ENCODE measurements at places on chromosomes 5 and 9.
A peak's percentile ranks its signal among the peaks of the same experiment; 100 is the strongest.

DNA sequence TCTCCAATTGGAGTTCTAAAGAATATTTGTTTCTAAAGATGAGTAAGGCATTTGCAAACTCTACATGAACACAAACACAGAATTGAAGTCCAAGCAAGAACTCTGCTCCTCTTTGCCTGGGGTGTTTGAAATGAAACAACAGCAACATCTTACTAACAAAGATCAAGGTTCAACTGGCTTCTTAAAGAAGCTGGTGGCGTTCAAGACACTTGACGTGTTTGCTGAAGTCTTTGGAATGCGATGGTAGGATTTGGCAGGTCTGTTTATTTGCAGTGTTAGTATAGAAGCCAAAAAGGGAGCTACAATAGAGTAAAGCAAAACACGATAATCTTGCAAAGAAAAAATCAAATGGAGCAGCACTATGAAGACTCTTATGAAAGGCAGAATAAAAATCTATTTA lies 94.9 kb downstream of the BASP1 start:
- no peak for DNase-seq

GRCh38 chr5:14068136-14068535 lies 75.0 kb upstream of the TRIO start:
- DNase-seq: no peak

DNA sequence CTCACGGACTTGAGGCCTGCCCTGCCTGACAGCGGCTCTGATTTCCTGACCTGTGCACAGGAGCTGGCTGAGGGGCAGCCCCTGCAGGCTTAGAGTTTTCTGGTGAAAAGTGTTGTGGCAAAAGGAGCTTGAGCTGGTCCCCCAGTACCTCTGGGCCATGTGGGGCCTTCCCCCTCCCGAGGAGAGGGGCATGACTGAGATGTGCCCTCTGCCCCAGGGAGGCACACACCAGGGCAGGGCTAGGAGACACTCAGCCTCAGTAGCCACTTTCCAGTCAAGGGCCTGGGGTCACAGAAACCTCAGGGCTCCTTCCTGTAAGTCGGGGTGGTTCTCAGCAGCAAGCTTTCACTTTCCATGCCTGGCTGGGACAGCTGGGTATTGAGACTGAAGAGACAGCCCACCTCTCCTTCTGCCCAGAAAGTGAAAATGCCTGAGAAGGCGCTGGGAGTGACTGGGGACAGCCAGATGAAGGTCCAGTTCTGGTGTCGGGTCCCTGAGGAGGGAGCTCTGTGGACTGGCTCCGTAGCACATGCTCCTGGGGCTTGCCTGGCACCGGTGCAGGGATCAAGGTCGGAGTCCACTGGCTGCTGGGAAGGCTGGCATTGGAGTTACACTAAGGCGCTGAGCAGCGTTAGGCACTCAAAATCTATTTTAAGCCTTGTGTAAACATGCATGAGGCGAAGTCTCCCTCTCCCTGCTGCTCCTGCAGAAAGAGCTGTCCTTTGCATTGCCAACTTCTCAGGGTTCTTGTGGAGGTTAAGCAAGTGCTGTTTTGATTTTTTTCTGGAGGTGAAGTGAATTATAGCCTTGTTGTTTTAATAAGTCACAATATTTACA lies 394.9 kb downstream of the GADD45G start:
- DNase-seq: no peak

GRCh38 chr9:132842124-132843044 lies 35.7 kb downstream of the AK8 start:
- DNase-seq: no peak

GRCh38 chr5:177966839-177967166 lies 29.2 kb downstream of the PROP1 start:
- DNase-seq: no peak

DNA sequence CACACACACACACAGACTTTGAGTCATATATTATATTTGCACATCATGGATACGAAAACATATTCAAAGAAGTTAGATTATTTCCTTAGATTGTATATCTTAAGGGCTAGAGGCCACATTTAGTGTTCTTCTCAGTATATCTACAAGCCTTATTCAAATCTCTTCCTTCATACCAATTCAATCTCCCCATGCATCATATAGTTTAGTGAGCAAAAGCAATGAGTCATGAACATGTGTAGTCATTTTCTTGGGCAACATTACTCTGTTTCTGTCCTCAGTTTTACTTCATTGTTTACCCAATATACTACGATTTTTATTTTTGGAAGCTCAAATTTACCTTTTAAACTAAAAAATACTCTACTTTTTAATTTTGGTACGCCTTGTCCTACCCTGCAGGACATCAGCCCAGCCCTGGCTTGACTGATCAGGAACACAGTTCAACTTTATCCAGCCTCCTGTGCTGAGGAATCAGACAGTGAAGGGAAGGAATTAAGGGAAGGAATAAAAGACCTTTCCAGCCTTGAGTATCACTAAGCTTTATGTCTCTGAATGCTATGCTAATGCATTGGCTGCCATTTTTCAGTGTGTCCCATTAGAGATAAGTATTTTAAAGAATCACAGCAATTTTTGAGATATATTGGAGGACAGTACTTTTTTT lies 101.7 kb upstream of the FST start:
- no peak for DNase-seq

- no peak for DNase-seq
Observed at GRCh38 chr9:114014044-114014443, 64.1 kb downstream of the AMBP start.

DNA sequence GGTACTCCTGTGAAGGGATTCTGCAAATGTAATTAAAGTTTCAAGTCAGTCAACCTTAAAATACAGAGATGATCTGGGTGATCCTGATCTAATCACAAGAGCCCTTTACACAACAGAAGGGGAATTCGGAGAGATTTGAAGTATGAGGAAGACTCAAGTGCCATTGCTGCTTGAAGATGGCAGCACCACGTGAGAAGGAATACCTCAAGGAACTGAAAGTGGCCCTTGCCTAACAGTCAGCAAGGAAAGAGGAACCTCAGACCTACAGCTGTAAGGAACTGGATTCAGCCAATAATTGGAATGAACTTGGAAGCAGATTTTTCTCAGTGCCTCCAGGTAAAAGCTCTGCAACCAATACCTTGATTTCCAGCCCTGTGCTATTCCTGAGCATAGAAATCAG lies 87.4 kb downstream of the THBS4 start:
- DNase-seq: peak; percentile 60

GRCh38 chr5:116575326-116576052 lies 866 bp upstream of the SEMA6A start:
- DNase-seq: no peak

- DNase-seq: no peak
Observed at GRCh38 chr5:150068472-150068871, 17.9 kb downstream of the CSF1R start.

GRCh38 chr5:102843997-102844396 lies 88.9 kb downstream of the PAM start:
- DNase-seq: no peak

GRCh38 chr9:127876764-127877562 lies 512 bp downstream of the AK1 start:
- DNase-seq: no peak

GRCh38 chr9:98887918-98888510 lies 55.7 kb upstream of the COL15A1 start:
- no peak for DNase-seq

DNA sequence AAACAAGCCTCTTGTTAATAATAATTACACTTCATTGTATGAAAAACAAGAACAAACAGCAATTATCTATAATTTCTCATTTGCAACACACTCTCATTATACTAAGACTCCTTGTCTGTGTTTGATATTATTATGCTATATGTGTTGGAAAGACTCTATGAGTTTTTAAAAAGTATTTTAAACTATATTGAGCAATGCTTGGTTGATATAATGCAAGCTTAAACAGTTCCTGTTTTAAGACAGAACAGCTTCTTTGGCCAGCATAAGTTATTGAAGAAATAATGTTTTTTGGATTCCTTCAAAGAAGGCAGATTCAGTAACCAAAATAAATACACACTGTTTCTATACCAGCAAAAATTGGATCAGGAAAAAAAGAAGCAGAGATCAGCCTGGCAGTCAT lies 871.4 kb downstream of the MAT2B start:
- no peak for DNase-seq

- DNase-seq: no peak
Observed at GRCh38 chr9:128164307-128164885, 4.3 kb downstream of the BBLN start.

DNA sequence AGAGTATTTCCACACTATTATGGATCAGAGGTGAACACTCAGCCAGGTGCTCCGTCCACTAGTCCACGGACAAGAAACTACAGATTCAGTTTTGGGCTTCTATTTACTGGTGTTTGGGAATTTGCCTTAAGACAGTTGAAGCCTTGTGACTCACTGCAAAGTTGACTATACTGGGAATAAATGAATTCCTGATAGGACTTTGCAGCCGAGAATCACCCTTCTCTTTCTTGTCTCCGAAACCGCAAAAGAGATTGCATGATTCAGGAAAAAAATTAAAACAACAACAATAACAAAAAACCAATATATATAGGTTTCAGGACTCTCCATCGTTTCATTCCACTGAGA lies 716 bp downstream of the TMEM171 start:
- DNase-seq: no peak

- no peak for DNase-seq
Observed at GRCh38 chr5:113118765-113119164, 142.2 kb downstream of the DCP2 start.

DNA sequence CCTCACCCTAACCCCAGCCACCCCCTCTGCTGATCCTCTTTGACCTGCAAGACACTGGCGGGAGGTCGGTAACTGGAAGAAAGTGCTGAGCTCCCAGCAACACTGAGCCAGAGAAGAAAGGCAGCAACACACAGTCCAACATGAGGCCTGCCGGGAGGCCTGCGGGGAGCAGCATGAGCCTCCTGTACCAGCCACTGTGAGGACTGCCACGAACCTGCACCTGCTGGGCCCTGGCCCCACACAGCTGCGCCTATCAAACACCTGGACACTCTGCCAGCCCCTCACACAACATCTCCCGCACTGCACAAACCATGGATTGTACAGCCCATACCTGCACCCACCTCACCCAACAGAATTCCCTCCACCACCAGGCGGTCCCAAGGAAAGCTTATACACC lies 18.3 kb downstream of the CAMK2A start:
- no peak for DNase-seq

DNA sequence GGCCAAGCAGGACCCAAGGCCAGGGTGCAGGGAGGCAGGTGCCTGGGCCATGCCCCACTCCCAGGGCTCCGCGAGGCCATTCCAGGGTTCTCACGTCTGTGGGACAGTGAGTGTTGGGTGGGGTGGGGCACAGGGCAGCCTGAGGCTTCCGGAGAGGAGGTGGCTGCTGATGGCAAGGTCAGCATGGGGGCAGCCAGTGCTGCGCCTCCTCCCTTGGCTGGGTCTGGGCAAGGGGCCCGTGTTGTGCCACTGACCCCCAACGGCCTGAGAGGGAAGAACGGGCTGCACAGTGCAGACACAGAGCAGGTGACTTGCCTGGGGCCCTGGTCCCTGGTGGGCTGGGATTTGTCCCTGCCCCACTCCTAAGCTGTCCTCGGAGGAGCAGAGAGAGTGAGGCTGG lies 82.1 kb downstream of the RXRA start:
- DNase-seq: no peak

All from HL-60 (cell line).